ENCODE measurements at places on chromosomes 4 and X. TPM values are rescaled to one million over a fixed set of nuclear protein-coding genes. Genes with fewer than 3 reads are reported as not detected.

GRCh38 chrX:50988649-50989048 is 78.1 kb downstream of the BMP15 start:
- H3K36me3 ChIP-seq, result no peaks in the 10 kb centered on the region
- no peak overlapping the region for H3K27ac ChIP-seq
- no peaks in the 10 kb centered on the region for H3K27me3 ChIP-seq
- no peak for DNase-seq

DNA sequence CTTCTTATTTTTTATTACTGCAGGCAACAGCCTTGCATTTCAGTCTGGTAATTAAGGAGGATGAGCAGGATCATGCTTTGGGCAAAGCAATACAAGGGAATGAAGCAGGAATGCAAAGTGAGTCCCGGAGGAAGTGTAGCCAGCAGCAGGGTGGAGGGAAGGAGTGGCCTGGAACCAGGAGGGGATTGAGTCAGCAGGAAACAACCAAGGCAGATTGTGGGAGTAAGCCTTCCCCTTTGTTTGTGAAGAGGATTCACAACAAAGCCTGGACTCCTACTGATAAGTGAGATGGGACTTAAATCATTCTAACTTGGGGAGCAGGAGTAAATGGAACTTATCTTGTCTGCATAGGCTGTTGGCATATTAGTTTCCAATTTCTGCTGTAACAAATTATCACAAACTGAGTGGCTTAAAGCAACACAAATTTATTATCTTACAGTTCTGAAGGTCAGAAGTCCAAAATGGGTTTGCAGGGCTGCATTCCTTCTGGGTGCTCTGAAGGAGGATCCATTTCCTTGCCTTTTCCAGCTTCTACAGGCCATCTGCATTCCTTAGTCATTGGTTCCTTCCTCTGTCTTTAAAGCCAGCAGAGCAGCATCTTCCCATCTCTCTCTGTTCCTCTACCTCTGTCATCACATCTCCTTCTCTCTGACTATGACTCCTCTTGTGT is 93.2 kb upstream of the AP1S2 start:
- no peaks in the 10 kb centered on the region for H3K27me3 ChIP-seq
- no peak for DNase-seq
- no peak overlapping the region for H3K4me3 ChIP-seq

DNA sequence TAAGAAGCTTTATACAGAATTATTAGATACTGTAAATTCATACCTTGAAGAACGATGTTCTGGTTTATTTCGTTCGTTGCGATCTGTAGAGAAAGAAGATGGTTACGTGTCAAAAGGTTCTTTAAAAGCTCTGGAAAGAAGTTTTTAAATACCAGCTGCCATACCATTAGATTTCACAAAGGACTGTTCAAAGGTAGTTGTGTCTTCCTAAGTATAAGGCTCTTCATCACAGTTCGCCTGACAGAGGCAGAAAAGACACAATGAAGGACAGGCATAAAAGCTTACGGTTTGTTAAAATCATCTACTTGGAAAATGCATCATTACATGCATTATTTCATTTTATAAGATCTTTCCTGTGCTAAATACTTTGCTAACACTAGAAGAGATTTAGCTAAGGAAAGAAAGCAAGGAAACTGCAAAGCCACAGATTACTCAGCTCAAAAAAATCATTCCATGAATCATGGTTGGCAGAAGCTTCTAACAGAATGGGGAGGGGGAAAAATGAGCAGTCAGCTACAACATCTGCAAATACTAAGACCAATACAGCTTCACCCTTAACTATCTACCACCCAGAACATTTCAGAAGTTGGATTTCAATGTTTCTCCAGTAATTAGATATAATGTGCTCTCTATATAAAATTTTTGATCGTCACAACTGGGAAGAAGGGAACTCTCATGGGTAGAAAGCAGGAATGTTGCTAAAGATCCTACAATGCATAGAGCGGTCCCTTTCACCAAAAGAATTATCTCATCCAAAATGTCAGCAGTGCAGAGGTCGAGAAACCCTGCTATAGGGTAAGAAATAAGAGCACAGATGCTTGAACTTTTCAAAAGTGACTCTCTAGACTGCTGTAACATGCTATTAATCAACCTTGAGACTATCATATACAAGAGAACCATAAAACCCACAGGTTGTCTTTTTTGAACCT is 50.7 kb upstream of the PRSS48 start:
- no peaks in the 10 kb centered on the region for H3K27me3 ChIP-seq
- H3K4me3 ChIP-seq, result peak overlapping the region; percentile 50
- H3K4me1 ChIP-seq, result peaks cover 4% of the 10 kb centered on the region
- H3K27ac ChIP-seq, result peak overlapping the region; percentile 78
- no peak for DNase-seq

DNA sequence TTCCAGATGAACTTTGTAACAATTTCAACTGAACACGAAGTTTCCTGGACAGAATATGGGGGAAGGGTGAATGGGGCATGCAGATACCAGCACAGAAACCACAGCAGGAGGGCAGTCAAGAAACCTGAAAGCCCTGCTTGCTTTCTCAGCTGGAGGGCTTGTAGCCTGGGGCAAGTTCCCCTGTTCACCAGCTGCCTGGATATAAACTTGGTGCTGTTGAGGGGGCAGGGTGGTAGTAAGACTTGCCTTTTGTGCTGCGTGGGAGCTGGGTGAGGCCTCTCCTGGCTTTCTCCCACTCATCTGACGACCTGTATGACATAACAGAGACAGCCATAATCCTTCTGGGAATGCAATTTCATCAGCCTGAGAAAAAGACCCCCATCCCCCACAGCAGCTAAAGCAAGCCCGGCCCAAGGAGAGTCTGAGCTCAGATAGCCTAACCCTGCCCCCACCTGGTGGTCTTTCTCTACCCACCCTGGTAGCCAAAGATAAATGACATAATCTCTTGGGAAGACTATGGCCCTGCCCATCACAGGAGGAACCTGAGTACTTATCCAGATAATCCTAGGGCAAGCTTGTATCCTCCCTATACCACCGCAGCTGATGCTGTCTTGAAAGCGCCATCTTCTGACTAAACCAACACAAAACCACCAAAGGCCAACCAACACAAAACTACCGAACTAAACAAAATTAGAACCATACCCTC is 234.3 kb downstream of the LAS1L start:
- H3K4me1 ChIP-seq, result no peaks in the 10 kb centered on the region
- H3K36me3 ChIP-seq, result no peaks in the 10 kb centered on the region
- no peak overlapping the region for H3K27ac ChIP-seq
- no peaks in the 10 kb centered on the region for H3K27me3 ChIP-seq
- no peak for DNase-seq

GRCh38 chr4:157045507-157046127 is 30.3 kb upstream of the GLRB start:
- no peak overlapping the region for H3K27ac ChIP-seq
- no peak for DNase-seq
- H3K4me1 ChIP-seq, result no peaks in the 10 kb centered on the region
- no peaks in the 10 kb centered on the region for H3K36me3 ChIP-seq
- no peaks in the 10 kb centered on the region for H3K27me3 ChIP-seq

DNA sequence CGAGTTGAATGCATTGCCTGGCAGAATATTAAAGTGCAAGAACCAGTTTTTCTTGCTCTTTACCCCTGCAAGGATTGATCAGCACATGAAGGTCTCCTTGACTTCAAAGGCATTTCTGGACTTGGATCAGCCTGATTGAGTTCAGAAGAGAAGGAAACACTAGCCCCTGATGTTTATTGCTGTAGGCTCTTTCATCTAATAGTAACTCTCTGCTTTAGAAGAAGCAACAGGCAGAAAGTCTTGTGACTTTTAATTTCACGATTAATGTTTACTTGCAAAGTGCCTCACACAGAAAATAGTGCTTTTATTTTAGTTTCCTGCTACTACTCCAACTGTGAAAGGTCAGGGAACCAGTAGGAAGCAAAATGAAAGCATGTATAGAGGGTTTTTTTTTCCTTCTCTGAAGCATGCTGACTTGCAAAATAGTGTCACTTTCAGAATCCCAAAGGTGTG is 69.1 kb downstream of the PCDH7 start:
- H3K27ac ChIP-seq, result no peak overlapping the region
- DNase-seq, result no peak
- no peak overlapping the region for H3K4me3 ChIP-seq
- H3K27me3 ChIP-seq, result no peaks in the 10 kb centered on the region
- no peaks in the 10 kb centered on the region for H3K36me3 ChIP-seq
- H3K4me1 ChIP-seq, result no peaks in the 10 kb centered on the region

GRCh38 chrX:100413229-100413628 is 3.2 kb upstream of the PCDH19 start:
- no peak overlapping the region for H3K27ac ChIP-seq
- no peak for DNase-seq
- no peaks in the 10 kb centered on the region for H3K27me3 ChIP-seq
- H3K4me1 ChIP-seq, result no peaks in the 10 kb centered on the region

- H3K36me3 ChIP-seq, result no peaks in the 10 kb centered on the region
- no peak overlapping the region for H3K27ac ChIP-seq
- peaks cover 15% of the 10 kb centered on the region for H3K4me1 ChIP-seq
- H3K4me3 ChIP-seq, result no peak overlapping the region
Measured at GRCh38 chr4:105921301-105921700, 26.0 kb downstream of the NPNT start.

DNA sequence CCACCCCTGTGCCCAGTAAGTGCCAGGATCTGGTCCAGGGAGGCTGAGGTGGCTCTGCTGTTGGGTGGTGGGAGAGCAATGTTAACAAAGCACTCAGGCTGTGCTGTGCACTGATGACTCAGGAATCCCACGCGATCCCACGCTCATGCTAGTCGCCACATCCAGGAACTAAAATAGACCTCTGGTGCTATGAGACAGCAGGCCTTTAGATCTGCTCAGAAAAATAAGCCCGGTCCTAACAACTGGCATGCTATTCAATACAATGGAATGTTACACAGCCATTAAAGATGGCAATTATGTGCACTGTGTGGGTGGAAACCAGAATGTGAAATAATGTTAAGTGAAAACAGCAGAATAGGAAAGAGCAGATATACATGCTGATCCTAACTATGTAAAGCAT is 26.0 kb downstream of the ARL13A start:
- no peaks in the 10 kb centered on the region for H3K4me1 ChIP-seq
- H3K27ac ChIP-seq, result no peak overlapping the region
- DNase-seq, result no peak
- no peaks in the 10 kb centered on the region for H3K36me3 ChIP-seq
- no peak overlapping the region for H3K4me3 ChIP-seq

- H3K4me1 ChIP-seq, result no peaks in the 10 kb centered on the region
- H3K4me3 ChIP-seq, result no peak overlapping the region
- H3K27ac ChIP-seq, result no peak overlapping the region
- peak; percentile 63 for DNase-seq
- peaks cover 26% of the 10 kb centered on the region for H3K36me3 ChIP-seq
- H3K27me3 ChIP-seq, result no peaks in the 10 kb centered on the region
Measured at GRCh38 chr4:1379351-1379781, 26.9 kb downstream of the NKX1-1 start.

DNA sequence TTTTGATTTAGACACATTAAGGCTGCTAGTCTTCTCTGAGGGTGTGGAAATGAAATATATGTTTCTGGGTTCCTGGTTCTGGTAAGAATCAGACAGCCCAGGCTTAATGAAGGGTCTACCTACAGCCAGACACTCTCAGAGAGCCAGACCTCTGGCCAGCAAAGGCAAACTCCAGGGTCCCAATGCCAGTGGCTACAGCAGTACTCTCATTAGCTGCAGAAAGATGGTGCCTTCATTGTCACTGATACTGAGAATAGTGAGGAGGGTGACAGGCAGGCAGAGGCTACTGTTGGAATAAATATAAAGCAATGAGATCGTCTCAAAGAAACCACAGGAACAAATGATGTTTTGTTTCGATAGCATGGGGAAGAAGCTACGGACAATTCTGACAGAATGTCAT is 437.6 kb downstream of the GPM6A start:
- no peak overlapping the region for H3K27ac ChIP-seq
- H3K4me3 ChIP-seq, result no peak overlapping the region
- H3K27me3 ChIP-seq, result no peaks in the 10 kb centered on the region
- H3K4me1 ChIP-seq, result no peaks in the 10 kb centered on the region
- DNase-seq, result no peak
- H3K36me3 ChIP-seq, result no peaks in the 10 kb centered on the region

- H3K27me3 ChIP-seq, result no peaks in the 10 kb centered on the region
- H3K4me1 ChIP-seq, result no peaks in the 10 kb centered on the region
- no peak overlapping the region for H3K27ac ChIP-seq
Measured at GRCh38 chrX:106323357-106323756, 155.3 kb downstream of the PWWP3B start.

- peak overlapping the region; percentile 73 for H3K27ac ChIP-seq
- no peaks in the 10 kb centered on the region for H3K36me3 ChIP-seq
- H3K27me3 ChIP-seq, result no peaks in the 10 kb centered on the region
- peak overlapping the region; percentile 44 for H3K4me3 ChIP-seq
Measured at GRCh38 chrX:79367907-79368306, 773 bp upstream of the ITM2A start.

GRCh38 chr4:5504486-5504885 is 203.9 kb downstream of the EVC2 start:
- no peaks in the 10 kb centered on the region for H3K27me3 ChIP-seq
- H3K27ac ChIP-seq, result no peak overlapping the region
- no peaks in the 10 kb centered on the region for H3K36me3 ChIP-seq
- H3K4me3 ChIP-seq, result no peak overlapping the region

- H3K27ac ChIP-seq, result no peak overlapping the region
- no peaks in the 10 kb centered on the region for H3K4me1 ChIP-seq
- no peak for DNase-seq
Measured at GRCh38 chrX:147322496-147322895, 508.0 kb upstream of the CXorf51A start.

DNA sequence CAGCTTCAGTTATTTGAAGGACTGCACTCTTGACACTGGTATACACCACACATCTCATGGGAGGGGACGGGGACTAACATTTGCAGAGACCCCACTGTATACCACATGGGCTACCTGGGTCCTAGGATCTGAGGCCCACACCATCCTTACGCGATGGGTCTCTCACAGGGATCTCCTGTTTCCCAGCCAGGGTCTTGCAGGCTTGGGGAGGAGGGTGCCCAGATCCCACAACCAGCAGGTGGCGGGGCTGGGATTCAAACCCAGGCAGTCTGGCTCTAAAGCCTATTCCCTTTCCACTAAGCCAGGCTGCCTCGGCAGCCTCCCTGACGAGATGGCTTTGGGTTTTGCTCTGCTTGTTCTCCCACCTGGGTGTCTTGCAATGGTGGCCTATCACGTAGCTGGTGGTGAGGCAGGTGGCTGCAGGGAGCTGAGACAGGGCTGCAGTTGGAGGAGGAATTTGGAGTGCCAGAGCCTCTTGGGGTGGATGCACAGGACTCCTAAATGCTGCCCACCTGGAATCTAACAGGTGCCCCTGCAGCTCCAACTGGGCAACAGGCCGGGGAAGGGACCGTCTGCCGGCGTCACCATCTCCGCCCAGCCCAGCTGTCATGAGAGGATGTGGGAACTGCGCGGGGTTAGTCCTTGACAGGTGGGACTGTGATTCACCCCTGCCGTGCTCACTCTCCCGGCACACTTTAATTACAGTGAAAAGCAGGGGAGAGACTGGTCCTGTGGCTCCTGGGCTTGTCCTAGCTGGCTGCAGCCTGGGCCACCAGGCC is 110.7 kb downstream of the PSAPL1 start:
- H3K27ac ChIP-seq, result no peak overlapping the region
- H3K4me3 ChIP-seq, result no peak overlapping the region
- no peaks in the 10 kb centered on the region for H3K27me3 ChIP-seq
- no peaks in the 10 kb centered on the region for H3K36me3 ChIP-seq

The PDE6B gene
- 9.1 TPM for total RNA-seq

The CT45A5 gene
- total RNA-seq, result 1.2 TPM

The ASMT gene
- total RNA-seq, result not detected

The CRMP1 gene
- 6.1 TPM for total RNA-seq

The GNRHR gene
- total RNA-seq, result not detected

The KDR gene
- 48.6 TPM for total RNA-seq

The NSG1 gene
- 1.5 TPM for total RNA-seq

The CNGA1 gene
- not detected for total RNA-seq

The FGFBP1 gene
- 3.3 TPM for total RNA-seq

The ITM2A gene
- 44.4 TPM for total RNA-seq
